GM23248 (cell line): ENCODE measurements at places on chromosomes 4 and X. TPM values are rescaled to one million over a fixed set of nuclear protein-coding genes. Genes with fewer than 3 reads are reported as not detected.
A peak's percentile ranks its signal among the peaks of the same experiment; 100 is the strongest.

MTNR1A gene
- not detected in 2 replicates for total RNA-seq

RHOXF2 gene
- total RNA-seq: not detected in 2 replicates

RAB41 gene
- not detected in 2 replicates for total RNA-seq

DNA sequence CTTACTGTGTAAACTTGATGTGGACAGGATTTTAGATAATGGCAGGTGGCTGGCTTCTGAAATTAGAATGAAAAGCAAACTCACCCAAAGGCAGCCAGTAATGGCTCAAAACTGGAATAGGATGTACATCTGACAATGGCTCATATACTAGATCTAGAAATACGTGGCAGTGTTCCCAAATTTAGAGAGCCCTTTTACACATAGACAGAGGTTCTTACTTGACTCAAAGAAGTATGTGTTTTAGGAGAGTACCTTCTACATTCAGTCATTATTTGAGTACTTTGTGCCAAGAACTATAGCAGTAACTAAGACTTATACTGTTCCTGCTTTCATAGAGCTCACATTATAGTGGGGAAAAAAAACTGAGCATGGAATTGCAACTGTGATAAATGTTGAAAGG is 48.0 kb downstream of the UBE2K start:
- no peak for DNase-seq

- peak; percentile 84 for DNase-seq
These were observed at the start of gene ARMCX1 for GRCh38 chrX:101550362-101550750. Gene ARMCX1, plus strand, starts transcription at chrX:101550547. Its CDS starts 2,384 bp downstream, at chrX:101552931.
